Psoas muscle (tissue), 8 donors: ENCODE measurements at places on chromosomes 3 and 15. TPM values are rescaled to one million over a fixed set of nuclear protein-coding genes. Genes with fewer than 3 reads are reported as not detected.

The GNB4 gene
- total RNA-seq: 4.1 TPM

- H3K36me3 ChIP-seq: peaks cover 4% of the 10 kb centered on the region
- no peaks in the 10 kb centered on the region for H3K27me3 ChIP-seq
- no peak overlapping the region for H3K4me3 ChIP-seq
- H3K4me1 ChIP-seq: peaks cover 40% of the 10 kb centered on the region
- no peak overlapping the region for H3K27ac ChIP-seq
Observed at GRCh38 chr15:99604865-99605264, 39.1 kb downstream of the MEF2A start.

DNA sequence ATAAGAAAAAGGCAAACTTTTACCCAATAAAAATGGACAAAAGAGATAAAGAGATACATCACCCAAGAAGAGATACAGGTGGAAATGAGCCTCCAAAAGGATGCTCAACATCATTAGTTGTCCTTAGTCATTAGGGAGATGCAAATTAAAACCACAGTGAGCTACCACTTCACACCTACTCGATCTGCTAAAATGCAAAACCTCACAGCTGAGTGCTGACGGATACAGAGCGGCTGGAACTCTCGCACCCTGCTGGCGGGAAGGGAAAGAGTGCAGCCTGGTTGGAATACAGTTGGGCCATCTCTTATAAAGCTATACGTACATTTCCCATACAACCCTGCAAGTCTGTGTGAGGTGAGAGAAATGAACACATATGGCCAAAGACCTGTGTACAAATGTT, 78.5 kb upstream of the PRR20G start:
- no peak overlapping the region for H3K4me3 ChIP-seq
- peaks cover 5% of the 10 kb centered on the region for H3K27me3 ChIP-seq
- no peaks in the 10 kb centered on the region for H3K4me1 ChIP-seq
- no peak for DNase-seq
- no peaks in the 10 kb centered on the region for H3K36me3 ChIP-seq

The EPHA3 gene
- 2.4 TPM for total RNA-seq

- no peaks in the 10 kb centered on the region for H3K4me1 ChIP-seq
- no peak for DNase-seq
- H3K36me3 ChIP-seq: no peaks in the 10 kb centered on the region
Observed at GRCh38 chr3:42288385-42288784, 22.4 kb upstream of the CCK start.

- H3K27ac ChIP-seq: peak overlapping the region; percentile 85
- H3K36me3 ChIP-seq: no peaks in the 10 kb centered on the region
- peaks cover 25% of the 10 kb centered on the region for H3K4me1 ChIP-seq
- no peak overlapping the region for H3K4me3 ChIP-seq
Observed at GRCh38 chr3:38543586-38543985, 47.4 kb downstream of the EXOG start.
